ENCODE measurements at places on chromosomes 3 and 15.

DNA sequence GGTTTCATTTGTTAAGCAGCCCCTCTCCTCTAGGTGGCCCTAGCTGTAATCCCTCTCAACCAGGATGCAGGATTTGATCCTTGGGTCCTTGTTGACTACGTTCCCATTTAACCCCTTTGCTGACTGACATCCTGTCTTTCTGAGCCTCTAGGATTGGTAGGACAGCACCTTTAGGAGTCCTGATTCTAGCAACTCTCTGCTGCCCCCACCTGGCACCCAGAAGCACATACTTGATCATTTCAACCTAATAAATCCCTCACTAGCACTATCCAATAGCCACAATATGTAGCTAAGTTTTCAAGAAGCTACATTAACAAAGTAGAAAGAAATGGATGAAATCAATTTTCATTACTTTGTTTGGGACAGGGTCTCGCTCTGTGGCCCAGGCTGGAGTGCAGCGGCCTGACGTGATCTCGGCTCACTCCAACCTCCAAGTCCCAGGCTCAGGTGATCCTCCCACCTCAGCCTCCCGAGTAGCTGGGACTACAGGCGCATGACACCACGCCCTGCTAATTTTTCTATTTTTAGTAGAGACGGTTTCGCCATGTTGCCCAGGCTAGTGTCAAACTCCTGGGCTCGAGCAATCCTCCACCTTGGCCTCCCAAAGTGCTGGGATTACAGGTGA is 28.3 kb downstream of the RSL24D1 start:
- peak; percentile 32 for DNase-seq

DNA sequence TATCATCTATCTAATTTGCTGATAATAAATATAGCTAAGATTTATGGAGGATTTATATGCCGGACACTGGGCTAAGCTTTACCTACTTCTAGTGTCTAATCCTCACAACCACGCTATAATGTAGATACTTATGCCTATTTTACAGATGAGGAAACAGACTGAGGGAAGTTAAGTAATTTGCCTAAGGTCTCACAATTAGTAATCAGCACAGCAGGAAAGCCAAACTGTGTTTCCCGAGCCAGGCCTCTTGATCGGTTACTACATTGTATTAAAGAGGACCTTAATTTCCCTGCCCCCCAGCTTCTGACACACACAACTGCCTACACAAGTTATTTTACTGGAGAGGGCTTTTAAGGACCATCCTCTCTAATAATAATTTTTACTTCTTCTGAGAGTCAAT is 40.9 kb downstream of the ONECUT1 start:
- no peak for DNase-seq

DNA sequence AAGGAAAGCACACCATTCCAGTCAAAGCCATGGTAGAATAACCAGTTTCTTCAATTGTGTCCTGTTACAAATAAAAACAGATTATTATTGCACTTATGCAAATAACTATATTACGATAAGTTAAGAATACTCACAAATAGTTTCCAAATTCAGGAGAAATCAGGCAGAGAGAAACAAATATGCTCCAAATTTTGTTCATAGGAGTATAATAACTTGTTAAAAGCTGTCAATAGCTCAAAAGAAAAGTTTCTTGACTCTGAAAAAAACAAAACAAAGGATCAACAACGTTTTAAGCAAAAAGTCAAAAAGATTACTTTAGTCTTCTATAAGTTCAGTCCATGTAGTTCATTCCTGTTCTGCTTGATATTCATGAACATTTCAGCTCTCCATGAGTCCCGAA is 59.7 kb upstream of the BDH1 start:
- no peak for DNase-seq

- no peak for DNase-seq
Observed at GRCh38 chr3:83482402-83483070, 1476.3 kb upstream of the CADM2 start.

DNA sequence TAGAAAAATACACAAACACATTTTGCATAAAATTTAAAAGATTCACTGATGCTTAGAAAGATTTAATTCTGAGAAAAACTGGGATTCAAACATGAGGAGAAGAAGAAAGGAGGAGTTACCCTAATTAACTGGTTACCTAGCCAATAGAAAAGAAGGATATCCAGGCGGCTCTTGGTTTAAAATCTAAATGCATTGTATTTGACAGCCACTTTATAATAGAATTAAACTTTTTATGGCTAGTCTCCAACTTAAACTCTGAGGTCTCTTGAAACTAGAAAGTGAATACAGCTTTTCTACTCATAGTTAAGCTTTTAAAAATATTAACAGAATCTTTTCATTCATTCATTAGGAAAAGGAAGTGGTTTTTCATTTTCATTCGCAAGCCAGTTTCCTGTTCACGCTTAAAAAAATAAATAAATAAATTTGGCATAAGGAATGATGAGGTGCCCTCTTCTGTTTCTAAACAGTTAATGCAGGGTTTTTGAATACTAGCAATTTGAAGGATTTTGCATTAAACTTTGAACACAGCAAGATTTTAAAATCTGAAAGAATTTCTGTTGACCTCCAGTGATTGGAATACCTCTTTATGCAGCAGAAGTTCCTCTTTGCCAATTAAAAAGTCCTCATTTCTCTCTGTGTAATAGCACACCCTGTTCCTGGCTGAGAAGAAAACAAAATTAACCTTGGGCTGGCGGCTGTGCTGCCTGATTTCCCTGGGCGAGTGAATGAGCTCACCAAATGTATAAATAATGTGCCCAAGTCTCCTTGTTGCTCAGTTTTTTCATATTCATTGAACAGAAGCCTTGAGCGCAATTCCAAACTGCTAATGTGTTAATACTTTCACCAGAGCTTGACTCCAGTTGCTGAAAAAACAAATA is 105.1 kb downstream of the ZMAT3 start:
- peak; percentile 50 for DNase-seq

- DNase-seq: no peak
Observed at GRCh38 chr3:12454076-12454815, 30.0 kb upstream of the TSEN2 start.

DNA sequence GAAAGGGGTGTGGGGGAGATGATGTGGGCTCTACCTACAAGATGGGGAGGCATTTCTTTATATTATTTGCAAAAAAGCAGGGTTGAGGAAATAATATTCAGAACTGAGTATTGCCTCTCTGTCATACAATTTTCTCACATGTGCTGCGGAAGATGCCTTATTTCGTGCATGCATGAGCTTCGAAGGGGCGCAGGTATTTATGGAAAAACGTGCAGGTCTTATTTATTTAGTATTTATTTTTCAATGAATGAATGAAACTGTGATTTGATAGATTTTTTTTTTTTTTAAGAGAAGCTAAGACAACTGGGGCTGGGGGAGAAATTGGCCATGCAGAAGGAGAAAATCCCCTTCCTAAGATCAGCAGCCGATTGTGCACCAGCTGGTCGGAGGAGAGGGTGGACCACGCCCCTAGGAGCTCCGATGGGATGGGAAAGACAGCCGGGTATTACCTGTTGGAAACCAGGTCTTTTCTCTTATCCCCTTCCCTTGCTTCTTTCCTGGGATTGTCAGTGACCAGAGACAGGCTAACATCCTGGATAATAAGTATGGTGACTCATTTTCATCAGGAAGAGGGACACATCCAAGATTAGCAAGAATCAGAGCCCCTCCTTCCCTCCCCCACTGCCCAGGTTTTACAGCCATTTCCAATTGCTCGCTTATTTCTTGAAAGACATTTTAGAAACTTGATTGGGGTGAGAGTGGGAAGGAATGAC is 875 bp downstream of the GAP43 start:
- no peak for DNase-seq

DNA sequence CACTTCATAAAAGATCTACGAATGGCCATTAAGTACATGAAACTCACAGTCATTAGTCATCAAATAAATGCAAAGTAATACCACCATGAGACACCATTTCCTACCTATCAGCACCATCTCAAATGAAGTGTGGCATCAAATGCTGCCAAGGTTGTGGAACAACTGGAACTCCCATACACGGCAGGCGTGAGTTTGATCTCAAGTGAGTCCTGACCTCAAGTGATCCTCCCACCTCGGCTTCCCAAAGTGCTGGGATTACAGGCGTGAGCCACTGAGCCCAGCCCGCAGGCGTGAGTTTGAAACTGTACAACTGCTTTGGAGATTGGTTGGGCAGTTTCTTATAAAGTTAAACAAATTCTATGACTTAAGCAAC is 28.8 kb upstream of the HDAC11 start:
- no peak for DNase-seq

DNA sequence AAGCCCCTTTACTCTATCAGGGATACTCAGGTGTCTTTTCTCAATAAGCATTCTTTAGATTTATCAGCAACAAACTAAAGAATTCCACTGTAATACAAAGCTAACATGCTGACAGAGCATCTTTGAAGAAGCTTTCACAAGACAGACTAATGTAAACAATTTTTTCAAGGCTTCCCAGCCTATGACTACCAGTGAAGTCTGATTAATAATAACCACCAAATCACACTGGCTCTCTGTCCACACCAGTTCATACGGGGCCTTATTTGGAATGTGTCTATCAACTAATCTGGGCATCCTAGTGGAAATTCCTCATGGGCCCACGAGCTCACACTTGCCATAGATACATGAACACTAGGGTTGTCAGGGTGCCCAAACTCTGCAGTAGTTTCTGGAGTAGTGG is 84.5 kb downstream of the EFL1 start:
- no peak for DNase-seq

GRCh38 chr3:22453906-22454535 is 703.0 kb upstream of the ZNF385D start:
- no peak for DNase-seq

DNA sequence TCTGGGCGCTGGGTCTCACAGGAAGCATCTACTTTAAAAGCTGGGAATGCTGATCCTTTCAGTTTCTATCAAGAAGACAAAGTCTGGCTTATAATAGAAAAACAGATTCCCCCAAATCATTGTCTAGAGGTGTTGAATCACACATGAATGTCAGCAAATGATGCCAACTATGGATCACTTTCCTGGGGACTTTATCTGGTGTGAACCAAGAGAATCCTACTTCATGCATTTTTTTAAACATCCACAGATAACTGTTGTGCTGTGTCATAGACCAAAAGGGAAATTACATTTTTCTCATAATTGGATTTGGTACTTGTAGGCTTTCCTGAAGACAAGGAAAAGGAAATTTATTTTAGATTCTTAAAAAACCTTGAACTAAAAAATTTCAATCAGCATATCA is 132.7 kb downstream of the CD47 start:
- no peak for DNase-seq

DNA sequence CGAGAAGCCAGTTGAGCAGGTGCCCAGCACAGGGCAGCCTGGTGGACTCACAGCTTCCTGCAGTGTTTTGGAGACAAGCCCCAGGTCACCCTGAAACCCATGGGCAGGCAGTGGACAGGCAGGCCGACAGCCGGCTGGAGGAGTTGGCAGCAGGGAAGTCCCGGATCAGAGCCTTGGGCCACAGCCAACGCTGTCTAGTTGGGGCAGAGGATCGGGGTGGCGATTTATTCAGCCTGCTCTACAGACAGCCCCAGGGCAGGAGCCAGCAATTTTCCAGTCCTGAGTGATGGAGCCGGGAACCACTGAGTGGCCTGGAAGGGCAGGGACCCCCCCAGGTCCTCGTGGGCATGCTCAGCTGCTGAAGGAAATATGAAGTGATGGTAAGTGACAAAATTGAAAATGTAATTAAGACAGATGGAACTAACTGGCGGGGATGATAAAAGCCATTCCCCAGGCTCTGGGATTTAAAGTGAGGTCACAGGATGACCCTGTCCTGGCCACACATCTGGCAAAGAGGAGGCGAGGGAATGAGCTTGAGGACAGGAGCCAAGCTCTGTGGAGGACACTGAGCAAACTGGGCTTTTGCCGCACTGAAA is 34.4 kb upstream of the TBC1D21 start:
- DNase-seq: no peak

DNA sequence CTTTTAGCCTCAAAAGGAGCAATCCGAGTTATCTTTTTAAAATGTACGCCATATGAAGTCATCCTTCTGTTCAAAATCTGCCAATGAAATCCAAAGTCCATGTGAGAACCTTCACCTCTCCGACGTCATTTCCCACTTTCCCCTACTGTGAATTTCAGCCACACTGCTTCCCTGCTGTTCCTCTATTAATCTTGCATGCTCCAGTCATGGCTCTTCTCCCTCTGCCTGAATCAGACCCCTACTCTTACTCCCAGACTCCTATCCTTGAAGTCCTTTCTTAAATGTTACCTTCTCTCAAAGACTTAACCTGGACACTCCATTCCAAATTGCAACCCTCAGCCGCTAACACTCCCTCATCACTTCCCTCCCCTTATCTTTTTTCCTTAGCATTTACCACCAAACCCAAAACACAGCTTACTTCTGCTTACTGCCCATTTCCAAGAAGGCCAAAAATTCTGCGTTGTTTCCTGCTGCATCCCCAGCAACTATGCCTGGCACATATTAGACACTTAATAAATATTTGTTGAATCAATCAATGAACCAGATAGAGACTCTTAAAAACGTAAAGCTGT is 1.2 kb downstream of the NKIRAS1 start:
- DNase-seq: peak; percentile 39

- no peak for DNase-seq
Observed at GRCh38 chr15:75019916-75020315, 3.5 kb upstream of the PPCDC start.

- DNase-seq: no peak
Observed at GRCh38 chr3:85706130-85706529, 747.3 kb downstream of the CADM2 start.

- no peak for DNase-seq
Observed at GRCh38 chr15:56736308-56736707, 3.0 kb upstream of the ZNF280D start.

GRCh38 chr3:452221-452620 is 255.7 kb downstream of the CHL1 start:
- no peak for DNase-seq

GRCh38 chr3:106386050-106386449 is 517.2 kb upstream of the CBLB start:
- DNase-seq: no peak

DNA sequence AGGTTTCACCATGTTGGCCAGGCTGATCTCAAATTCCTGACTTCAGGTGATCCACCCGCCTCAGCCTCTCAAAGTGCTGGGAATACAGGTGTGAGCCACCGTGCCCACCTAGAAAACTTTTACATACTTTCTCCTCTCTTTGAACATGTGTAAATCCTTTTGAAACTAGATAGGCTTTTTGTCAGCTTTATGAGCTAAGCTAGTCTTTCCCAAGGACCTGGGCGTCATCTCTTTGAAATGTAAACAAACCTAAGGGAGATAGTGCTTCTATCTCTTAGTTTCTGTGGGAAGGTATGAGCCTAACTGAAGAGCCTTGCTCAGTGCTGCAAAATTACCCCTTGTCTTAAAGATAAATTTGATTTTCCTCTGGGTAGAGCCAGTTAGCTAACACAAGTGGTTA is 4.8 kb downstream of the CX3CR1 start:
- DNase-seq: no peak
